ENCODE measurements at places on chromosomes 6 and 20.

DNA sequence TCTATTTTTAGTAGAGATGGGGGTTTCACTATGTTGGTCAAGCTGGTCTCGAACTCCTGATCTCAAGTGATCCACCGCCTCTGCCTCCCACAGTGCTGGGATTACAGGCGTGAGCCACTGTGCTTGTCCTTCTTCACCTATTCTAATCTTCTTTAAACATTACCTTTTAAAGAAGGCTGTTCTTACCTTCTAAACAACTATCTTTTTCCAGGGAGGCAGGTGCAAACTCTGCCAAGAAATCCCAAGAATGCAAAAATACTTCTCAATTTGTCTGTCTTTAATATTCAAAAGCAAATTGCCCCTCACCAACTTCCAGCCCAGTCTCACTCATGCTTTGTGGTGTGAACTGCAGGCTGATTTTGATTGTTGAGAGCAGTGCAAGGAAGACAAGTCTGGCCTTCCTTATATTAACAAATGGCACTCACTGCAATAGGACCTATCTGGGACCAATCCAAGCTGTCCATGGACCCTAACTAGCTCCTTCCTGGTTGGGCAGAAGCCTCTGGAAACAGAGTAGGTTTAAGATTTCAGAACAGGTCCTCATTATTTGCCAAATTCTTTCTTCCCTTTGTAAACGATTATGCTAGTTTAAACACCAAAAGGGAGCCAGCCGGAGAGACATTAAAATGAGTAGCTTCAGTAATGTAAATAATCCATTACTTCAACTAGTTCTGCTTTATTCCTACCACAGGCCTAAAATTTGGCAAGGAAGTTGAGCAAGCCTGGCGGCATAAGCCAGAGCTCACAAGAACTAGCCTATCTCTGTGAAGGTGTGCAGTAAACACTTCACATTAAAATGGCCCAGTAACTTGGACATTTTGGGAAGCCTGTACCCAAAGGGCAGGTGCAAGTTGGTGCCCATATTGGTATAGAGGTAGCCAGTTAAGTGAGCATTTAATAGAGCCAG, 1.6 kb downstream of the SCAND1 start:
- peak; percentile 21 for DNase-seq

- DNase-seq, result no peak
Observed at GRCh38 chr20:23047001-23047737, 2.3 kb downstream of the THBD start.

GRCh38 chr6:117137711-117138110, 127.6 kb upstream of the VGLL2 start:
- no peak for DNase-seq

GRCh38 chr6:149924933-149925252, 2.0 kb upstream of the RAET1G start:
- DNase-seq, result no peak

DNA sequence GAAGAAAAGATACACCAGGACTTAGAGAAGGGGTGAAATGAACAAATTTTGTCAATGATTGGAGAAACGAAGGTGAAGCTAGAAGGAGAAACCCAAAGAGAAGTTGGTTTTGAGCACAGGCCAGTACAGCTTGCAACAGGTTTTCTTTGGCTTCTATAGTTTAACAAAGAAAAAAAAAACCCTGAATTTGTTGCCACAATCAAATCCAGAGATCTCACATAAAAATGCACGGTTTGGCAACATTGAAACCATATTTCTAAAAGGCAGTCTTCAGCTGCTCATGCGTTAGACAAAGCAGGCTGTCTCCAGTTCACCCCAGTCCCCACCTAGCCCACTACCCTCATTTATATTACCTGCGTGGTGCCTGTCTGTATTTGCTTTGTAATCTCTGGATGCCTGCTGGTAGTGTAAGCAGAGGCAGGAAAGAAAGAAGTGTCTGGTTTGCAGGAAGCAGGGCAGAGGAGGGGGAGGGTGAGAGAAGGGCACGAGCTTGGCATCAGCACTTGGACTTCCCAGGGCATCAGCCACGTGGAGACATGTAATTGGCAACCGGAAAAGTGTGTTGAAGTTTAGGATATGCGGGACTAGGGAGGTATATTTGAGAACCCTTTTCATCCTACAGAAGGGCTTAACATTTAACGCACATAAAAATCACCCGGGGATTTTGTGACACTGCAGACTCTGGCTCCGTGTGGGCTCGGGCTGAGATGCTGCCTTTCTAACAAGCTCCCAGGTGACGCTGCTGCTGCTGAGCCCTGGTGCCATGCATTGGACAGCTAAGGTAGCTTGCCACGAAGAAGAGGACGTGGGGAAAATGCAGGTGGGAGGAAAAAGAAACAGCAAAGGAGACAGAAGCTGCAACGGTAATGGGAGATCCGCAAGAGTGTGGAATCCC, 14.4 kb downstream of the PFDN4 start:
- no peak for DNase-seq

- no peak for DNase-seq
Observed at GRCh38 chr6:13484138-13484708, 3.2 kb downstream of the GFOD1 start.

GRCh38 chr6:115551527-115551926, 509.2 kb downstream of the FRK start:
- peak; percentile 74 for DNase-seq

GRCh38 chr6:104995989-104996617, 39.2 kb downstream of the LIN28B start:
- DNase-seq, result peak; percentile 75

GRCh38 chr6:119308048-119308570, 41.5 kb downstream of the MAN1A1 start:
- DNase-seq, result no peak

- DNase-seq, result no peak
Observed at GRCh38 chr6:76578746-76579145, 506.3 kb upstream of the IMPG1 start.

Data from lung (tissue), 17 donors.